Muscle of leg (tissue), 16 donors: ENCODE measurements at places on chromosomes 11 and 22.
A peak's percentile ranks its signal among the peaks of the same experiment; 100 is the strongest.

- DNase-seq, result no peak
Measured at GRCh38 chr11:128316541-128317227, 270.7 kb downstream of the ETS1 start.

GRCh38 chr11:94469416-94469815 is 24.2 kb downstream of the MRE11 start:
- DNase-seq, result no peak

- no peak for DNase-seq
Measured at GRCh38 chr22:24007253-24008021, 2.2 kb upstream of the GSTT4 start.

GRCh38 chr22:28102151-28102812 is 183.2 kb upstream of the PITPNB start:
- peak; percentile 15 for DNase-seq

DNA sequence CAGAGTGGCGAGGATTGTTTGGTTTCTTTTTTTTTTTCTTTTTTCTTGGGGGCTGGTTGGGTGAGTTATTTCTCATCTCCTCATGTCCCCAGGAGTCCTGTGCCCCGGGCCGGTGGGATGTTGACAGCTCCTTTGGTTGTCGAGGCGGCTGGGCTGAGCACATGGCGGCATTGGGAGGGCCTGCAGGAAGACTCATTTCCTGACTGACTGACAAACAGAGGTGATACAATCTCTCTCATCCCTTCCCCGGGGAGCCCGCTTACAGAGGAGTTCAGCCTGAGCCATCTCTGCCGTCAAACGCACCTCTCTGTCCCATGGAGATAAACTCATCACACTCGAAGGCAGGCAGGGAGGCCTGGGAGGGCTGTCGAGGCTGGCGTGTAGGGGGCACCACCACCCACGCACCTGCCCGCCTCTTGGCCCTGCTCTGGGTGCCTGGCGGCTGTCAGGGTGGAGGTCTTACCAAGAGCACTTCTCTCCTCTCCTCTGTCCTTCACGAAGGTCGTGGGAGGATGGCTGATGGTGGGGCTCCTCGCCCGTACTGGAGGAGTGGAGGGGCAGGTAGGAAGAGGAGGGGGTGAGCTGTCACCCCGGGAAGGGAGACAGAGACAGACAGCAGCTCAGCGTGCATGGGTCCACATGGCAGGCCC is 60.0 kb upstream of the NECTIN1 start:
- no peak for DNase-seq

DNA sequence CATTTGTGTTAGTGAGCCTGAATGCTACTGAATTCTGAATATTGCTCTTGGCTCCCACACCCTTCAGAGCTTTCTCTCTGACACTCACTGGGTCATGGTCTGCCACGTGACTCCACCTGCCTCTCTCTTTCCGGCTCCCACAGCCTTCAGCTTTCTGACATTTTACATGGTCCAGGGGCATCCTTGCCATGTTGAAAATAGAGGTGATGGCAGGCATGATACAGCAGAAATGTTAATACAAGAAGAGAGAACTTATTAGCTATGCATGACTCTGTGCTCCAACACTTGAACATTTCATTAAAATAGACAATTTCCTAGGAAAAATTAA is 90.3 kb upstream of the CLDN5 start:
- no peak for DNase-seq

GRCh38 chr11:76327202-76327601 is 53.7 kb downstream of the THAP12 start:
- no peak for DNase-seq

DNA sequence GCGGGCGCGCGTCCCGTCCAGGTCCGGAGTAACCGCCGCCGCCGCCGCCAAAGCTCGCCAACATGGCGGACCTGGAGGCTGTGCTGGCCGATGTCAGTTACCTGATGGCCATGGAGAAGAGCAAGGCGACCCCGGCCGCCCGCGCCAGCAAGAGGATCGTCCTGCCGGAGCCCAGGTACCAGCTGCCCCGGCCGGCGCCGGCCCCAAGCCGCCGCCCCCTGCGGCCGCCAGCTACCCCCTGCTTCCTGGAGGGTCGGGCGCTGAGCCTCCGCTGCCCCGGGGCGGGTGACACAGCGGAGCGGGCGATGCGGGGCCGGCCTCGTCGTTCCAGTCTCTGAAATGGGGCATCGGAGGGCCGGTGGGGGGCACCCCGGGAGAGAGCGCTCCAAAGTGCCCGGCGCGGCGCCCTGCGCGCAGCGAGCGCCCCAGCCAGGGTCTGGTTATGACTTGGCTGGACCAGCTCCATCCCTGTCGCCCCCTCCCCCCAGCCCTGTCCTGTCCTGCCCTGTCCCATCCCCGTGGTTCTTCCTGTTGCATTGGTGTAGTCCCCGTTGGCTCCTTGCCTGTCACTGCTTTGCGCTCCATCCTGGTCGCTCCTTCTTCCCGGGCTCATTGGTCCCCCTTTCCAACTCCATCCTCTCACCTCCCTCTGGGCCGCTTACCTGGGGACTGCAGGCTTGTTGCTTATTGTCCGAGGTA is 653 bp downstream of the GRK3 start:
- peak; percentile 56 for DNase-seq

DNA sequence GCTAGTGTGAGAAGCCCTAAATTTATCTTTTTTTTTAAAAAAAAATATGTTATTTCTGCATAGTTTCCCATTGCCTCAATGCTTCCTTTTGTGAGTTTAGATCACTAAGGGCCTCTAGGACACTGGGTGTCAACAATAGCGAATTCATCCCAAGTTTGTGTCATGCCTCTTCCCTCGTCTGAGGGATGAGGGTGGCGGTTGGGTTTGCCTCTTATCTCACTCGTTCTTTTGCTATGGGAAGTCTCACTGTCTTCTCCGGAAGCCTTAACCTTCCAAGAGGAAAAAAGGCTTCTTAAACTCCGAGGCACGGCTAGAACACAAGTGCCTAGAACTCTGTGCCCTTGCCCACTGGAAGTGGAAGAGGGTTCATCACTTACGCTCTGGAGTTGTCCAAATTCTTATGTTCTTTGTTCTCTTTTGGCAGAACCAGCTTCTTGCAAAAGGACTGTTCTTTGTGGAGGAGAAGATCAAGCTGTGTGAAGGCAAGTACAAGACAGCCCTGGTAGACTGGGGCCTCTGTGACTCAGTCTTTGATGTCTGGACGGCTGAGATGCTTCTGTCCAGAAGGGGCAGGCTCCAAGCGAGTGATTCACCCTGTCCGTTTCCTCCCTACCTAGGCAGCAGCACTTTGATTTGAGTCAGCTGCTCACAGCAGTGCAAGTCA is 78.5 kb downstream of the TRAF6 start:
- no peak for DNase-seq
